ENCODE measurements at places on chromosomes 2 and 18.

- DNase-seq, result no peak
Observed at GRCh38 chr2:52340171-52340570, 1308.2 kb upstream of the NRXN1 start.

GRCh38 chr2:62787386-62787785, 81.9 kb downstream of the EHBP1 start:
- peak; percentile 14 for DNase-seq

DNA sequence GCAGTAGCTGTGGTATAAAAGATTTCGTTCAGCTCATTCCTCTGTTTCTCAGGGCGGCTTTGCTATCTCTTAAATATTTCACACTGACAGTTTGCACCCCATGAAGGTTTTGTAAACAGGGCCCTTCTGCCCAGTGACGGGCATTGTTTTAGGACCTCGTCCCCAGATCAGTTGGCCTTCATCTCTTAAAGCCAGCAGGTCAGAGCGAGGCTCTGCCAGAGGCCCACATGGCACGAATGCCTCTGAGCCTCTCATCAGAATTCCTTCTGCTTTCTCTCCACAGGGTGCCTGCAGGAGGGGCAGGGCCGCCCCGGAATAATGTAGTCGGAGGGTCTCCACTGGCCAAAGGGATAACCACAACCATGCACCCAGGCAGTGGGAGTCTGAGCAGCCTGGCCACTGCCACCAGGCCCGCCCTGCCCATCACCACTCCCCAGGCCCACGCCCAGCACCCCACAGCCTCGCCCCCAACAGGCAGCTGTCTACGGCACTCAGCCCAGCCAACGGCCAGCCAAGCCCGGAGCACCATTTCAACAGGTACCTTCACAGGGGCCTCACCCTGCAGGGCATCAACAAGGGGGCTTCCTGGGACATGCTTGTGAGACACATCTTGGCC, 177.0 kb downstream of the SEPTIN10 start:
- DNase-seq, result no peak

GRCh38 chr2:201809633-201810032, 3.3 kb downstream of the CDK15 start:
- no peak for DNase-seq

GRCh38 chr2:18297534-18298058, 262.9 kb downstream of the RDH14 start:
- no peak for DNase-seq

GRCh38 chr2:223203971-223204929, 152.3 kb downstream of the KCNE4 start:
- no peak for DNase-seq

GRCh38 chr18:8818982-8819381, 113.6 kb downstream of the MTCL1 start:
- DNase-seq, result no peak

- DNase-seq, result no peak
Observed at GRCh38 chr2:109242654-109243331, 113.8 kb downstream of the SH3RF3 start.

- no peak for DNase-seq
Observed at GRCh38 chr2:238657132-238658053, 190.5 kb upstream of the TWIST2 start.

DNA sequence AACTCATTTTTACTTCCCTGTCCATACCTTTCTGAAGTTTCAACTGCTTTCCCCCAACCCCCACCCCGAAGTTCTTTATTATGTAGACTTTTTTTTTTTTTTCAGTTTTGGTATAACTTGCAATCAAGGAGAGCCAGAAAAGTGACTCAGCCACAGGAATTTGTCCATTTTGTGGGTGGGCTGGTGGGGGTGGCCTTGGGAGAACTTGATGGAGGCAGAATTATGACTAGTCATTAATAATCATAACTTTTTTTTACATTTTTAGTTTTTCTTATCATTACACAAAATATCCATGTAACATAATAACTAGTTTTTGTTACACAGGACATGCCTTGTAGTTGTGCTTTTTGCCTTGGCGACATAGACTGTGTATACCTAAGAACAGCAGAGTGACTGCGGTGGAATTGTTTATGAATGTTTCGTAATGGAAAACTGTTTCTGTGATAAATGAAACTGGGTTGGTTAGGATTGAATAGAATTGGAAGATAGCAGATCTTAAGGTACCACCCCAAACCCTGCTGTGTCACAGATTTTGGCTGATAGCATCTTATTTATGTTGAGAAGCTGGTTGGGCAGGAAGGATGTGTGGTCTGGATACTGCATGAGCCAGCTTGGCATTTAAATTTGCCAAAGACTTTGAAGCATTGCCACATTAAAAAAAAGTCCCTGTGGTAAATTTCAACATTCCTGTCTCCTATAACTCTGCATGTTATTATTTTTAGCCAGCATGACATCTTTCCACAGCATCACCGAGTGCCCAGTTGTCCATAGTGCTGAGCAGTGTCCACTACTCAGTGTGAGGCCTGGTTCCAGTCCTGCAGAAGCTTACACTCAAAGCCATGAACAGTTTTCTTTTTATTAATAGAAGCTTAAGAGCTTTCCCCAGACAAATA, 30.7 kb downstream of the LYPD6B start:
- DNase-seq, result no peak

- no peak for DNase-seq
Observed at GRCh38 chr2:187134306-187134705, 285.3 kb upstream of the ZSWIM2 start.

DNA sequence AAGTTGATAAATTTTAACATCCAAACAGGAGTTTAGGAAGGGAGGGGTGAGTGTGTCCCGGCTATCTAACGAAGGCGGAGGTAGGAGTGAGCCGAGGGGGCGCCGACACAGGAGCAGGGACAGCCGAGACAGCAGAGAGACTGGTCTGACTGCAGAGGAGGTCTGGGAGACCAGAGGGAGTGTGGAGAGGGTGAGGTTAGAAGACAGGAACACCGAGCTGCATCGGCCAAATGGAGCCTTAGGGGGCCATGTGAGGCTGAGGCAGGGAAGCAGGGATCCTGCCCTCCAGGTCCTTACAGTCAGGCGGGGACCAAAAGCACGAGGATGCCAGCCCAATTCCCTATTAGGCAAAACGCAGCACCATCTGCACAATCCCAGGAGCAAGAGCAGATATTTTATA, 67.0 kb downstream of the SFXN5 start:
- DNase-seq, result no peak

- DNase-seq, result no peak
Observed at GRCh38 chr2:45973426-45973825, 322.0 kb downstream of the PRKCE start.

GRCh38 chr2:102061962-102062795, 70.4 kb downstream of the IL1R2 start:
- no peak for DNase-seq

DNA sequence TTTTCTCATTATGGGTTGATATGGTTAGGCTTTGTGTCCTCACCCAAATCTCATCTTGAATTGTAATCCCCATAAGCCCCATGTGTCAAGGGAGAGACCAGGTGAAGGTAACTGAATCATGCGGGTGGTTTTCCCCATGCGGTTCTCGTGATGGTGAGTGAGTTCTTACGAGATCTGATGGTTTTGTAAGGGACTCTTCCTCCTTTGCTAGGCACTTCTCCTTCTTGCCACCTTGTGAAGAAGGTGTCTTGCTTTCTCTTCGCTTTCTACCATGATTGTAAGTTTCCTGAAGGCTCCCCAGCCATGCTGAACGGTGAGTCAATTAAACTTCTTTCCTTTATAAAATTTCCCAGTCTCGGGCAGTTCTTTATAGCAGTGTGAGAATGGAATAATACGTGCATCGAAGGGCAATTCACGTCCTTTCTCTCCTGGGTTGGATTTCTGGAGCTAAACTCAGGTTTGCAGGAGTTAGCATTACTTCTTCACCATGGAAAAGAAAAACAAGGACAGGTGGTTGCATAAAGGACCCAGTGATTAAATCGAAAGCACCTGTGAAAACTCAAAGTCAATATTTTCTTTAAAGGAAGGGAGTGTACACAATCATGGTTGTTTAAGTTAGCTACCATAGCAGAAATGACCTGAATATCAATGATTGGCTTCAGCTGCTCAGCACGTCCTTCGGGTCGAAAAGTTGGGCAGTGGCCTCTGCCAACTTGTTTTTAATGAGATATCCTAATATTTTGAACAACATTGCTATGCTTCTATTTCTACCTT, 54.1 kb downstream of the CDC42EP3 start:
- DNase-seq, result peak; percentile 75

All from NCI-H774 (cell line).